ENCODE measurements at places on chromosomes 4 and X. TPM values are rescaled to one million over a fixed set of nuclear protein-coding genes. Genes with fewer than 3 reads are reported as not detected.

GRCh38 chr4:4820739-4821138, 38.7 kb upstream of the MSX1 start:
- no peak for DNase-seq

DNA sequence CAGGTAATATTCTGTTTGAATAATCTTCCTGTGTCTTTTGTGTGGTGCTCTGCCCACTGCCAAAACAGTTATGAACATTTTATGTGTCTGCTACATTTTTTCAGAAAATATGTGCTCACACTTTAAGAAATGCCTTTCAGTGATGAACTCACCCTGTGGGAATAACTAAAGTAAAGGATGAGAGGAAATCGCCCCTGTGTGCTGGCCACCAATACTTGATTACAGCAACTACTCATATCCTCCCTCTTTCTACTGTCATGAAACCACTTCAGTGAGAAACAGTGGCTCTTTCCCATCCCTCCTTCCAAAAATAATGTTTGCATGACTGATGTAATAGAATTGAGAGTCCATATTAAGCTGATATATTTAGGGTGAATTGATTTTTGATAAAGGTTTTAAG, 900.9 kb downstream of the RAB28 start:
- DNase-seq, result no peak

GRCh38 chrX:129648514-129649267, 6.1 kb downstream of the APLN start:
- DNase-seq, result no peak

DNA sequence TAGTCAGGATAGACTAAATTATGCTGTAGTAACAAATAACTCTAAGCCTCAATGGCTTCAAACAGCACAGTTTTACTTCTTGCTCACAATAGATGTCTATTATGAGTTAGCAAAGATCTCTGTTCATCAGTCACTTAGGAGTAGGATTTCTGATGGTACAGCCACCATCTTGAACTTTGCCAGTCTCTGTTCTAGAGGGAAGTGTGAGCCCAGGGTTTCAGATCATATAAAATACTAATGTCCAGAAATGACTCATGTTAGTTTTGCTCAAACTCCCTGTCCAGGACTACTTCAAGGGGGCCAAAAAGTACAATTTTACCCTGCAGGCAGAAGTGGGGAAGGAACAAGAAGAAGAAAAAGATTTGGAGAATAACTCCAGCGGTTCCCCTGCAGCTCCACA, 77.1 kb upstream of the LSM6 start:
- no peak for DNase-seq

GRCh38 chrX:63675716-63676115, 109.3 kb downstream of the ARHGEF9 start:
- DNase-seq, result no peak

DNA sequence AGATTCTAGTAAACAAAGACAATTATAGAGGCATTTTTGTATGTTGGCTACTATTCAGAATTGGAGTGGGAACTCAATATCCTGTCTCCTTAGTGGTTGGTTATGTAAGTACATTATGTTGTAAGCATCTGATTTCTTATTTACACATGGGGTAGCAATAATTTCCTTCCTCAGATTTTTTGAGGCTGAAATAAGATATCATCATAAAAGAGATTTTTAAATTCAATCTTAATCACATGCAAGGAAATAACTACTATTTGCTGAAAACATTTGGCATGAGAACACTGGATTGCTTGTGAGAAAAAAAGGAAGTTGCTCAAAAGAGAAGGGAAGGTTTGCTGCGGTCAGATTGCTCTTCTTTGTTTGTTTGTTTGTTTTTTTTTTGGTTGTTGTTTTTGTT, 437.7 kb upstream of the HS3ST1 start:
- DNase-seq, result no peak

- DNase-seq, result no peak
Measured at GRCh38 chr4:186920483-186920882, 196.8 kb upstream of the FAT1 start.

GRCh38 chrX:68940601-68941000, 111.8 kb downstream of the EFNB1 start:
- DNase-seq, result no peak

DNA sequence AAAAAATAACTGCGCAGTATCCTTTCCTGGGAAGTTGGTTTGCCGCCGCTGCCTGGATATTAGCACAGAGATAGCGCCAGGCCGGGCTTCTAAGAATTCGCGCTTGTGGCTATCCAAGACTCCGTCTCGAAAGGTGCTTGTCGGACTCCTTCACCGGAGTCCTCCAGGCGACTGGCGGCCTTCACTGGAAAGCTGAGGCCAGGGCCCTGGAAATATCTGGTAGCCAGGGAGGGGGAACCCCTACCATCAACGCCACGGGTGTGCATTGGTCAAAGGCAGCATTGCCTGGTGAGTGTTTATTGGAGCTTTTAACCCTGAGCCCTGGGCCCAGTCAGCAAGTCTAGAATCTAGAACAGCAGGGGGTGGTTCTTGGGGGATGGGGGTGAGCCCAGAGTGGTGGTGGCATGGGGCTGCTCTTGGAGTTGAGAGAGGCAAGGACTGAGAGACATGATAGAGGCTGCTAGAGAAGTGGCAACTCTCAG, 577 bp upstream of the PIM2 start:
- peak; percentile 36 for DNase-seq

DNA sequence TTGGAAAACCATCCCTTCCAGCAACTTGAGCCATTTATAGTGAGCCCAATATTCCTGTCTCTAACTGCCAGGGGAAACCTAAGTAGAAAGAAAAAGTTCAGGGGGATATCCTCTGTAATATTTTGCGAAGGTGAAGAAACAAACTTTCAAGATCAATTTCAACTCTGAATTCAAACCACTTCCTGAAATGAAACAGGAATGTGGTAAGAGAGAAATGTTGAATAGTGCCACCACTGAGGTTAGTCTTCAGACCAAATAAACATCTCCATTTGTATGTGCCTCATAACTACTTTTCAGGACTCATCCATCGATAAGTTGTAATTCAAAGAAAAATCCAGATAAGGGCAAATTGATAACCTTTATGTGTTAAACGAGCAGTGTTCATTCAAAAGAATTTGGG, 128.7 kb downstream of the GABRB1 start:
- DNase-seq, result no peak

GRCh38 chr4:103754844-103755243, 35.1 kb upstream of the TACR3 start:
- DNase-seq, result peak; percentile 35

DNA sequence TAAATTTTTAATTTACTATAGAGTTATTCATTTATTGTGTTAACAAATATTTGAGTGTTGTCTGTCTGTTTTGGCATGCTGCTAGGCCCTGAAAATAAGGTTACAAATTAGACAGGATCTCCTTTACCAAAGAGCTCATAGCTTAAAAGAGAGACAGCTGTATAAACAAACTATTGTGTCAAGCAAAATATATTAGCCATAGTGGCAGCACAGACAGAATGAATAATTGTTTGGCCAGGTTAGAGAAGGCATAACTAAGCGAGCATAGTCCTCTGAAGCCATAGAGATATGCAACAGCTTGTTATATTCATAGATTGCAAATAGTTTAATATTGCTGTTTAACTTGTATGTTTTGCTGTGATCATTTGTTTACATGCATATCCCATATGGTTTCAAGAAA, 66.7 kb upstream of the NDUFC1 start:
- no peak for DNase-seq

DNA sequence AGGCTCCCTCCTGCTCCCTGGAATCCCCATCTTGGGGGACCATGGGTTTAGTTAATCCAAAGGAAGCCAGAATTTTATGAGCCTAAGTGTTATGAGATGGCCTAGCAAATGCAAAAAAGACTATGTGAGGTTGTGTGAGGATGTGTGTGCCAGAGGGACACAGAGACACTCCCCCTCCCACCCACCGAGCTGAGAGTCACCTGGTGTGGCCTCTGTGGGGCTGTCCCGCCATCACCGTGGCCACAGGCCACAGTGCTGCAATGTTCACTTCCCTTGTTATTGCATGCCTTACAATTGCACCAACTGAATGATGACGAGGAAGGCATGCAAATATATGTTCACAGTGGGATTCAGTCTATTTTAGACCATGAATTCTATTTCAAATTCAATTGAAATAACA, 601 bp upstream of the FGFBP2 start:
- no peak for DNase-seq

- no peak for DNase-seq
Measured at GRCh38 chr4:118969359-118969758, 80.7 kb downstream of the SYNPO2 start.

- peak; percentile 32 for DNase-seq
Measured at GRCh38 chr4:88728146-88728545, 30.5 kb upstream of the NAP1L5 start.

DNA sequence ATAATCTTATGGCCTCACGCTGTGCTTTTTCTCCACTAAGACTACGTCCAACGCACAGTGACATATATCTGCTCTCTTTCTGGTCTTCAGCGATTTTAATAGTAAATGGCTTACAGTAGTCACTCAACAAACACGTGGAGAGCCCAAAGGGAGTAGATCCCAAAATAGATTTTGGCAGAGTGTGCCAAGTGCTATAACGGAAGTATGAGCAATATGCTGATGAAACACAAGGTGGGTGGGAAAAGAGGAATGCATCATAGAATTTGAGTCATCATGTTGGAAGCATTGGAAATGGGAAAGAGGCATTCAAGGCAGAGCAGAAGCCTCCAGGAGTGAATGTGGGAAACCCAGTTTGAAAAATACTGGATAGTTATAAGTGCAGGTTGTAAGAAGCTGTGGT, 129.1 kb upstream of the LDB2 start:
- no peak for DNase-seq

- no peak for DNase-seq
Measured at GRCh38 chrX:25204182-25204581, 188.4 kb upstream of the ARX start.

DNA sequence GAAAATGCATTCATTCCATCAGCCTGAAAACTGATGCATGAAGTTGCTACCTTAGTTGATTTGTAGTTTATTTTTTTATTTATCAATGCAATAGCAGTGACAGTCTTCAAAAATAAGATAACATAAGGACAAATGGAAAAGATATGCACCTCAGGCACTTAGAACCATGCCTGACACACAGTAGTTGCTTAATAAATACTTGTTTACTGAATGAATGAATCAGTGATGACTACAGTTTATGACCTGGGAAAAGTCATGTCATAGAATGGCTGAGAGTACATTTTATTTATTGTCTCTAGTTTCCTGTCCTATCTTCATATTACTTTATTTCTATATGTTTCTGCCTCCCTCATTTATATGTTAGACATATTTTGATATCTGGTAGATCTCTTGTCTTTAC, 171.8 kb downstream of the TLL1 start:
- no peak for DNase-seq

DNA sequence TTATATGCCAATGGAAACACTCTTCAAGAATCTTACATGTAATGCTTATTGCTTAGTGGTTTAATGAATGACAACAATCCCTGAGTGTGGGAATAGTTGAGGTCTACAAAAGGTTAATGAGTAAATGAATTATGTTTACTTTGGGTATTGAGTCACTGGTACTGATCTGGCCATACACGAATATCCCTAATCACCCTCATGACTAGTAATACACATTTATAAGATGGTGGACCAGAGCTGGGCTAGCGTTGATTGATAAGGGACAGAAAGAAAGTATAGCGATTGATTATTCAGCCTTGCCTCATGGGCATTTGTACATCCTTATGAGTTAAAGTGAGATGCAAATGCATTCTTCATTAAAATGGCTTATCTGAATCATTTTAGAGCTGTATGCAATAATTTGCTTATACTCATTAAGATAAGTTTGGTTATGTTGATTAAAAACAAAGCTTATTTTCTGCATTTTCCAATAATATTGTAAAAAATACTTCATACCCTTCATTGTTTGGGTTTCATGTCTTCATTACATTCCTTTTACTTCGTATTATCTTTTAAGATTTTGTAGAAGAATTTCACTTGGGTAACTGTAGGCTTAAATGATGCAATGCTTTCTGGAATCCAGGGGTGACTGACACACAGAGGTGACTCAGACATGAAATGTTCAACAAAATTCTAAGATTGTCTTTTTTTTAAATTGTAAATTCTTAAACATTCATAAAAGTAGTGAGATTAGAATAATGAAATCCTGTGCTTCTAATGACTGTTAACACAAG, 47.4 kb downstream of the FGF2 start:
- no peak for DNase-seq

- no peak for DNase-seq
Measured at GRCh38 chr4:145298885-145299284, 118.5 kb upstream of the OTUD4 start.

GRCh38 chrX:1576201-1576992, 15.0 kb upstream of the AKAP17A start:
- no peak for DNase-seq

- DNase-seq, result no peak
Measured at GRCh38 chr4:128600410-128600809, 209.1 kb upstream of the JADE1 start.

DNA sequence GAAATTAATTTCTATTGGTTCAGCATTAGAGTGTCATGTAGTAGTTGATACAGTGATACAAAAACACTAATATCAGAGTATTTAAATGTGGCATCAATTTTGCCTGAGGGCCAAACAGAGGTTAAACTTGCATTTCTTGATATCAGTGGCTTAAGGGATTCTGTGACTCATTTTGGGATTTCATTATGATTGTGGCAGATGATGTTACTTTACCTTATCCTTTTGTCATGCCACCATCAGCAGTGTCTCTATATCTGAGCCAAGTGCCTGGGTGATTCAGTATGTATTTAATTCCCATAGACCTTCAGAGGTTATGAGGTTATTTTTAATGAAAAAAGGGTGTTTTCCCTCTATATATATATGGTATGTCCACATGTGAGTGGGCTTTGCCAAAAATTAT, 582.9 kb downstream of the ADGRL3 start:
- DNase-seq, result no peak

- DNase-seq, result no peak
Measured at GRCh38 chr4:137015426-137016409, 516.6 kb downstream of the PCDH18 start.

- no peak for DNase-seq
Measured at GRCh38 chr4:153589703-153590595, 94.1 kb upstream of the TLR2 start.

DNA sequence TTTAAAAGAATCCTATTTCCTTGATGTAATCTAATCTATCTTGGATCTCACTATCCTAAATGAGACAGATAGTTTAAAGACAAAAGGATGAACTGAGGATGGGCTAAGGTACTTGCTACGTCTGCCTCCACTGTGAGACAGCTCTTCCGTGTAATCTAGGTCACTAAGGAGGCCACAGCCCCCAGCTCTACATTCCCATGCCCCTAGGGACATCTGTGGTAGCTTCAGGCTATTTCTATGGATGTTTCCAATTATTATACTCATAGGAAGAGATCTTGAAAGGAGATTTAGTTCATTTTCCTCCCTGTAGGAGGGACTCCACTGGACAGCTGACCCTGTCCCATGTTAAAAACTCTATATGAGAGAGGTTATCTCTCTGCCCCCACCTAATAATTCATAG, 140.8 kb upstream of the TRPC5 start:
- no peak for DNase-seq

GRCh38 chr4:156596026-156596425, 375.6 kb downstream of the PDGFC start:
- no peak for DNase-seq

The ITIH6 gene
- total RNA-seq, result not detected

The LDB2 gene
- 17.6 TPM for total RNA-seq

The RADX gene
- 0.54 TPM for total RNA-seq

The MFSD8 gene
- total RNA-seq, result 6.1 TPM

The PCDH18 gene
- total RNA-seq, result 4.0 TPM

The IBSP gene
- total RNA-seq, result 0.19 TPM

The RBMXL3 gene
- not detected for total RNA-seq

The TMEM187 gene
- 6.3 TPM for total RNA-seq

The KDR gene
- total RNA-seq, result 34.7 TPM

The GBA3 gene
- not detected for total RNA-seq

The CABS1 gene
- total RNA-seq, result not detected

The KLHL2 gene
- 10.6 TPM for total RNA-seq

Measured in heart left ventricle (tissue), 16 donors.